ENCODE measurements at places on chromosomes 12 and 14. TPM values are rescaled to one million over a fixed set of nuclear protein-coding genes. Genes with fewer than 3 reads are reported as not detected.

DNA sequence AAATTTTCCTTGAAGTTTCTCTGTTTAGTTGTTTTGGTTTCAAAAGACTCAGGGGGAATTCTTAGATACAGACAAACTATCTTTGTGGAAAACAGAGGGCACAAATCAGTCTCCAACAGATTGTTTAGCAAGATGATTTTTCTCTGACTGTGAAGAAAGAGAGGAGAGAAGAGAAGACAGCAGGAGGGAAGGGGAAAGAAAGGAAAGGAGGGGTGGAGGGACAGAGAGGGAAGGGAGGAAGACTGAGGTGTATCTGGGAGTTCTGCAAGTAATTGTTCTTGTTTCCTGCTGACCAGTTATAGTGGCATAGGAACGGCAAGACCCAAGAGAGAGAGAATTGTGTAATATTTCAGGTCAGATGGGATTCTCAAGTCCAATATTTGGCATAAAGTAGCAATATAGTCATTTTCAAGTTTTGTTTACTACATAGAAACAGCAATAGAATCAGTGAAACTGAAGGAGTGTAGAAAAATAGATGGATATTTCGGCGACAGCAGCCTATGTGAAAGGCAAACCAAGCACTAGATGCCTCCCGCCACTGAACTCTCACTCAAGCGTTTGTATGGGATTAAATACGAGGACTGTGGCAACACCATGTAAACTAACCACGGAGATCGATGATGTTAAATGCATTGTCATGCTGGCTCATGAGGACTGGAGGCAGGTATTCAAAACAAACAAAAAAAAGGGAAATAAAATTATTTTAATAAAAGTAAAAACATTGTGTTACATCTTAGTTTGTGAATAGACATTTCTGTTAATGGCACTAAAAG is 342.5 kb downstream of the SLC16A7 start:
- DNase-seq = no peak
- H3K36me3 ChIP-seq = no peaks in the 10 kb centered on the region
- no peaks in the 10 kb centered on the region for H3K4me1 ChIP-seq
- no peak overlapping the region for H3K4me3 ChIP-seq
- no peaks in the 10 kb centered on the region for H3K27me3 ChIP-seq
- H3K27ac ChIP-seq = no peak overlapping the region

DNA sequence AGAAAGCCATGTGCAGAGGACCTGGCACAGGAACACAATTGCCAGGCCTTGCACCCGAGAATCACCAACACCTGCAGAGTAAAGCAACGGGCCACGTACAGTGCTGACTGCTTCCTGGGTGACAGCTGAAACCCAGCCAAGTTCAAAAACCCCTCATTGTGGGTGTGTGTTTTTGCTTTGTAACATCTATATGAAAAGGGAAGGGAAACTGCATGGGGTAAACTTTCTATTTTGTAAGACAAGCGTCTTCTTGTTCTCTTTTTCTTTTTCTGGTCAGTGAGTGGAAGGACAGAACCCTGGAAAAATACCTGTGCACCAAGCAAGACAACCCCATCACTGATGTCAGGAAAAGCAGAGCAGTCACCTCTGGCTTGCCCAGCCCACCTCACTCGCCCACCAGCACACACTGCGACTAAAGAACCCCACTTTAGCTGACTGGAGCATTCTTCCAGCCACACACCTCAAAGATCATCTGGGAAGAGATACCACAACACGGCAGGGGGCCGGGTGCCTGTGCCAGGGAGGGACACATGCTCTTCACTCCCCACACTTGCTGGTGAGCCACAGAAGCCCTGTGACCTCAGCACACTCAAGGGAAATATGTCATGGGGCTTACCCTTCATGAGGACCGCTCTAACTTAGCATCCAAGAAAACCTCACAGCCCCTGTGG is 172.3 kb downstream of the NDUFA12 start:
- no peaks in the 10 kb centered on the region for H3K36me3 ChIP-seq
- H3K27me3 ChIP-seq = no peaks in the 10 kb centered on the region
- H3K4me1 ChIP-seq = no peaks in the 10 kb centered on the region

- H3K4me3 ChIP-seq = no peak overlapping the region
- H3K4me1 ChIP-seq = no peaks in the 10 kb centered on the region
- H3K27ac ChIP-seq = no peak overlapping the region
- H3K36me3 ChIP-seq = no peaks in the 10 kb centered on the region
- H3K27me3 ChIP-seq = no peaks in the 10 kb centered on the region
- DNase-seq = no peak
Observed at GRCh38 chr14:52835122-52835903, 43.9 kb upstream of the GNPNAT1 start.

DNA sequence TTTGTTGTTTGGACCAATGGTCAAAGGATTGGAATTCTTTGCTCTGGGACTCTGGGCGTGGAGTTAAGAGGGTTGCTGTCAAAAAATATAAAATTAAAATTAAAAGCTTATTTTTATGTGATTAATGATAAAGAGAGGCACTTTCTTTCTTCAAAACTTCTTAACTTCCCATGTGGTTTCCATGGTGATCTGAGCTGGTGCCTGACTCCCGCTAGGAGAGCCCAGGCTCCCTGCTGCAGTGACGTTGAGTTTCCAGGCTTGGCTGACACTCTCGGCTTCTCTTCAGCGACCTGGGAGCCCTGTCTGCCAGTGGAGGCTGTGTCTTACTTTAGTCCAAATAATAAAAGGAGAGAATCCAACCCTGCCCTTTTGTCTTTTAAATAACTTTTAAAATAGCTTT is 84.4 kb downstream of the GALC start:
- H3K27ac ChIP-seq = no peak overlapping the region
- peaks cover 3% of the 10 kb centered on the region for H3K27me3 ChIP-seq
- DNase-seq = no peak
- no peaks in the 10 kb centered on the region for H3K36me3 ChIP-seq
- H3K4me1 ChIP-seq = no peaks in the 10 kb centered on the region
- H3K4me3 ChIP-seq = no peak overlapping the region

Gene JAG2
- total RNA-seq = 1.4 TPM

GRCh38 chr12:53120685-53121525 is 17.6 kb downstream of the SOAT2 start:
- no peaks in the 10 kb centered on the region for H3K36me3 ChIP-seq
- H3K4me3 ChIP-seq = no peak overlapping the region
- H3K4me1 ChIP-seq = no peaks in the 10 kb centered on the region

Measured in CD4-positive, CD25-positive, alpha-beta regulatory T cell (primary cell).